ENCODE measurements at places on chromosomes 7 and 10.
A peak's percentile ranks its signal among the peaks of the same experiment; 100 is the strongest.

DNA sequence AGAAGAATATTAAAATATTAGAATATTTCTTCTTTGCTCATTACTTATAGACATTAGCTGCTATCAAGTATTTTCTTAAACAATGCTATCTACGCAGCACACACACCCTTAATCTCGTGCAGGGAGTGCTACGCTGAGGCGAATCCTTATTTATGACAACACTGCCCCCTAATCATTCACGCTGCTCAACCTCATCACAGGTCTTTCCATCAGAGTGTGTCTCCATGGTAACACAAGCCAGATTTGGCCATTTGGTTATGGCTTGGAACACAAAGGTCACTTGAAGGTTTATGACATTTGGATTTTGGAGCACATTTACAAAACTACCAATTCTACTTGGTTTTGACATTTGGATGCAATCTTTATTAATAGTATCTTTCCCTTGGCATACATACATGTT lies 45.4 kb upstream of the MYO3A start:
- DNase-seq: no peak

- no peak for DNase-seq
Measured at GRCh38 chr7:30927040-30927439, 15.4 kb downstream of the AQP1 start.

- DNase-seq: no peak
Measured at GRCh38 chr7:28329661-28330363, 82.5 kb upstream of the CREB5 start.

DNA sequence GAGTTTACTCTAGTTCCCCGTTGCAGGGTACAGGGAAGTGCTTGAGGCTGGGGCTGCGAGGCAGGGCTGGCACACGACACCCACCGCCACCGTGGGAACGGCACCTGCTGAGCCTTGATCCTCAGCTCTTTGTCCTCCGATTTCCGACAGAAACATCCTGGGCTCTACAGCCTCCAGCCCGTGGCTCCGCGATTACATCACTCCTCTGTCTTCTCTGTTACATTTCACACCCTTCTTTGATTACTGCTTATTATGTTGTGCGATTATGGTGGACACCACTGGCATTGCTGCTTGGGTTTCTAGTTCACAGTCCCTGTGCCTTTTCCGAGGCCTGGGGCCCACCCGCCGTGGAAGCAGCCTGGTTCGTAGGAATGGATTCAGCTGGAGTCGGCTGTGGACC lies 26.9 kb downstream of the FKBP6 start:
- DNase-seq: no peak

DNA sequence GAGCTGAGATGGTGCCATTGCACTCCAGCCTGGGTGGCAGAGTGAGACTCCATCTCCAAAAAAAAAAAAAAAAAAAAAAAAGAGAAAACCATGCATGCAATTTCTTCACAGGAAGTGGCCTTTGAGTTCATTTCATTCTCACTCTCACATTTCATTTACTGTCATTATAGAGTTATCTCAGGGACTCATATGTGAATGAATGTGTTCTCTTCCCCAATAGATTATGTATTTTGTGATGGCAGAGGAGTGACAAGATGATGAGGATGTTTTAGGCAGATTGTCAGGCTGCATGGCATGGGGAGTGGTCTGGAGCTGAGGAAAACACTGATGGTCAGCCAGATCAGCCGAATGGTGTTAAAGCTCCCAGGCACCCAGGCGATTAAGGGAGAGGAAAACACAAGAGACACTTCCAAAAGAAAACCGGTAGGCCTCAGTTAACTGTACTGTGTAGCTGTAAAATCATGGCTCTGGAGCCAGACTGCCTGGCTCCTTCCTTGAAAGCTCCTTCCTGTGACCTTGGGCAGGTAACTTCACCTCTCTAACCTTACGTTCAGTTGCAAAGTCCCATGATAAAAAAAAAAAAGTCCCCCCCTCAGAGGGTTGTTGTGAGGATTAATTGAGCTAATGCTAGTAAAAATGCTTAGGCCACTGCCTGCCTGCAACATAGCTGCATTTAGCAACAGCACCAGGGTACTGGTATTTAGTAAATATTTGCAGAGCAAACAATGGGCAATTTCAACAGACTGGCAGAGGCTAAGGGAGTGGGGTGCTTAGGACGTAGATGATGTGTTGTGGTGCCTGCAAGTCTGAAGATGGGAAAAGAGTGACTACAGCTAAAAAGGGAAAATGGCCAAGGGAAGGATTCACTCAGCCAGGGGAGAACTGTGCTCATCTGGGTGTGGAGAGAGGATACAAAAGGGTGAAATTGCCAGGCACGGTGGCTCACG lies 6.9 kb downstream of the FRAT2 start:
- DNase-seq: no peak

- no peak for DNase-seq
Measured at GRCh38 chr7:114889646-114890285, 32.1 kb upstream of the MDFIC start.

DNA sequence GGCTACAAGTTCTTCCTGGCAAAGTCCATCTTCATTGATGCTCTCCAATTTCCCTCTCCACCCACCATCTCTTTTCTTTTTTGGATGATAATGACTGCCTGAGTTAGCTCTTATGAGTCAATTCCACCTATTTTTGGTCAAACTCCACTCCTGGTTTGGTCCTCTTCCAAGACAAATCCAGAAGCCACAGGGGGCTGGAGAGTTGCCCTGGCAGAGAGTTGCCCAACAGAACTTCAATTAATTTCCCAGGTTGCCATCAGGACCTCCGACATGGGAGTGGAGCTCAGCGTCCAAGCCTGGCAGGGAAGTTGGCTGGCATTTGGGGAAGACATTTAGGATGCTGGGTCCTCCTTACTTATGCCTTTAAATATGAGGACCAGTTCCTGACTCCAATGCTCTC lies 29.2 kb upstream of the KCNMA1 start:
- DNase-seq: no peak

DNA sequence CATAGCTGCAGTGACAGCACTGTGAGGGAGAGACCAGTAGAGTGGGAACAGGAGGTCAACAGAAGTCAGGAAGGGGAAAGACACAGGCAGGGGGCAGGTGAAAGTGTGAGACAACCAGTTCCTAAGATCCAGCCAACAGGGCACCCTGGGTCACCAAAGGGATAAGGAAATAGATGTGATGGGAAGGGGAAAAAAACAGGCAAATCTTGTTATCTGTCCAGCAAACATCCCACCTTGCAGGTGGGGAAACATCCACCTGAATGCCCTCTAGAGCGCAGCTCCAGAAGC lies 42.5 kb downstream of the DPCD start:
- no peak for DNase-seq

DNA sequence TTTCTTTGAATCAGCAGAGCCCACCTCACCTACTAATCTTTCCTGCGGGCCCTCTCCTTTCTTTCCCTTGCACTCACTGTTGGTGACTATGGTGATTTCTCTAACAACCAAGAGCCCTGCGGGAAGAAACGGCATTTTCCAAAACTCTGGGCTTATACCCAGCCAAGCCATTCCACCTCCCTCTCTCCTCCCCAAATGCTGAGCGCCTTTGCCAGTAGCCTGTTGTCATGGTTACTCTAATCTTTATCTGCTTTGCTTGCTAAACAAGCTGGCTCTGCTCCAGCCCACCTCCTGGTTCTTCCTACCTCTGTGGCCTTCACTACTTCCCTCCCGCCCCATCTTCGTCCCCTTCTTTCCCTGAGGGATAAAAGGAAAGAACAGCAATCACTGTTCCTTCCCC lies 86.7 kb downstream of the DGKI start:
- DNase-seq: no peak

DNA sequence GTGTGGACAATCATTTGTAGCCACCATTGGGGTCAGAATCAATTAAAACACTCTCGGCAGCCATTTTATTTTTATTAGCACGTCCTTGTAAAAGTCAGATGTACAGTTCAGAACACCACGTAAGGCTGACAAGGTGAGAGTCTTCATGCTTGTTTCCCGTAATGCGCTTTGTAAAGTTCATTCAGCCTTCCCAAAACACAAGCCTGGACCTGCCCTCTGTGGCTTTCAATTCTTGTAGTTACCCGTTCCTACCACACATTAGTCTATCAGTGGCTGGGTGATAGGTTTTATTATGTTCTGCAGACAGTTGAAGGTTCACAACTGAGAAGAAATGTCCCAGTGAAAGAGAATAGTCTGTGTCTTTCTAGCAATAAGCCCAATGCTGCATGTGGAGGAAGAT lies 35.4 kb downstream of the GAD2 start:
- no peak for DNase-seq

- DNase-seq: no peak
Measured at GRCh38 chr10:121567569-121567968, 30.7 kb downstream of the FGFR2 start.

DNA sequence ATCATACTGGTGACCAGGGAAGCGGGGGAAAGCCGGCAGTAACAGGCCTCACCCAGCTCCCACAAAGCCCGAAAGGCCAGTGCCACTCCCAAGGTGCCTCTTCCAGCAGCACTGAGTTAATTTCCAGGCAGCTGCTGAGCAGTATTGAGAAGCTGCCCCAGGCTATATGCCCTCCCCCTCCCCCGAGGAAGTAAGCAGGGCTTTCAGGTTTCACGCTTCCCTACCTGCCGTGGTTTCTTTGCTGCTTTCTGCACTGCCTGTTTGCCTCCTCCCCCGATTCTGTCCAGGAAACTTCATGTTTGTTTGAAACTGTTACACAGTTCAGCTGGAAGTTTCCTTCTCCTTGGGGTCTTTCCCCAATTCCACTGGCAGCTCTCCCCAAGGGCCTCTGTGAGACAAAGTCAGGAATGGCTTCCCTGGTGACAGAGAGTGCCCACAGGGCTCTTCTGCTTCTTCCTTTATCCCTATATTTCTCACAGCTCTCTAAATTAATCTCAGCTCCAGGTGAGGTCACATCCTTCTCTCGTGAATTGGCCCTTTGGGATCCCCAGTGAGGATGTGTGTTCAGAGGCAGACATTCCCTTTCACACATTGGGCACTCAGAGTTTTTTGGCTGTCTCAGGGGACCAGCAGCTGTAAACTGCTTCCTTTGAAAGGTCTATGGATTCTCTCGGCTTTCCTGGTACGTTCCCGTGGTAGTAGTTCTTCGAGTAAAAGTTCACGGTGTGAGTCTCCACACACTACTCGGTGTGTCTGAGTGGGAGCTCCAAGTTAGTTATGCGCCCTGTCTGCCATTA lies 19.4 kb downstream of the C1GALT1 start:
- DNase-seq: peak; percentile 21

GRCh38 chr7:99579281-99579955 lies 18.6 kb upstream of the TMEM225B start:
- DNase-seq: no peak

DNA sequence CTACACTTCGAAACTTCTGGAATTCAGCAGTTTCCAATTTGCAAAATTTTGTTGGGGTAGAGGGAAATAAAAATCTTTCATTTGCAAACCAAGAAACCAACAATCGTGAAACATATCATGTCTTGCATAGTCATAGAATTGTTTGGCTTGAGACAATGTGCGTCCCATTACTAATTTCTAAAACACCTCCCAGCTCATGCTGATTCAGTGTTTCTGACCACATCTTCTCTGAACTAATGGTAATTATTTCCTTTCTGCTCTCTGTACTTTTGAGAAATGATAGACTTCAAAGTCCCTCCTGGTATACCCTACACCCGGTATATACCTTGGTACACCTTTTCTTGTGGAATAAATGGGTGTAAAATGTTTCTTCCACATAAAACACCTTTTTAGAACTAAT lies 41.8 kb upstream of the TSPAN13 start:
- no peak for DNase-seq

- no peak for DNase-seq
Measured at GRCh38 chr10:5284311-5285057, 80.3 kb upstream of the UCN3 start.

DNA sequence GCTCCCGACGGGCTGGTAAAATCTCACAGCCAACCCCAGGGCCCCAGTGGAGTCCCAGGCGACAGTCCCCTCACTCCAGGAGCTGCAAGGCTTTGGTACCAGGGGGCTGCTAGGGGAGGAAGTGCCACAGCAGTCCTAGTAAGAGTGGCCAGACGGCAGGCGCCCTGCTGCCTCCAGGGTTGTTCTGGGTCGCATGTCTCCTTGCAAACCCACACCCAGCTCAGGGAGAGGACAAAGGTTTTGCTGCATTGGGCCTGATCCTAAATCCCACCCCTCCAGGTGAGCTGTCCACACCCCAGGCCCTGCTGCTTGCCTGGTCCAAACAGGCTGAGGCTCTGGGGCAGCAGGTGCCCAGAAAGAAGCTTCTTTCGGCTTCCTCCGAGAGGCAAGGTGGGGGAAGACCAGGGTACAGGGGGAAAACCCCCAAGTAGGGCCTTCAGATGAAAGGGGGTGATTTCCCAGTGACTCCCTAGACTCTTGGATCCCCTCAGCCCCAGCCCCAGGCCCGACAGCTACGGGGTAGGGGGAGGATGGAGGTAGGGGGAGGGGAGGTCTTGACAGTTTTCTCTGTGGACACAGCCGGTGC lies 4.2 kb upstream of the KCP start:
- DNase-seq: no peak

DNA sequence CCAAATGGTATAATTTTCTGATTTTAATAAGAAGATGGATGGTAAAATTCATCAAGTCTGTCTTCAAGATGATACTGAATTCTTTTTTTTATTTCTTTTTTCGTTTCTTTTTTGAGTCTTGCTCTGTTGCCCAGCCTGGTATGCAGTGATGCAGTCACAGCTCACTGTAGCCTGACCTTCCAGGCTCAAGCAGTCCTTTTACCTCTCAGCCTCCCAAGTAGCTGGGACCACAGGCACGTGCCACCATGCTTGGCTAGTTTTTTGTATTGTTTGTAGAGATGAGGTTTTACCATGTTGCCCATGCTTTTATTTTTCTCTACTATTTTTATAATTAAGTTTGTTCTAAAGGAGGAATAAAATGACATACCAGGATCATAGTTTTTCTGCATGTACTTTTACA lies 52.1 kb upstream of the HELLS start:
- DNase-seq: no peak

GRCh38 chr10:98589007-98589406 lies 142.3 kb upstream of the HPS1 start:
- no peak for DNase-seq

DNA sequence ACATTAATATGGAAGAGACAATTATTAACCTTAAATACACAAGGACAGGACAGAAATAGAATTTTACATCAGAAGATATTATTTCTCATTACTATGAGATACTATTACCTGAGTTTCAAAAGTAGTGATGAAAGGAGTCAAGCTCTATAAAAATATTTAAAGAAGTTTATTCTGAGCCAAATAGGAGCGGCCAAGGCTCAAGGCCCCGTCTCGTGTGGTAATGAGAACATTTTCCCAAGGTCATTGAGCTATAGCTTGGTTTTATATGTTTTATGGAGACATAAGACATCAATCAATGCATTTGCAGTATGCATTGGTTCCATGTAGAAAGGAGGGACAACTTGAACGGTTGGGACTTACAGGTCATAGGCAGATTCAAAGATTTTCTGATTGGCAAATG lies 29.4 kb upstream of the ZMYND11 start:
- DNase-seq: no peak

DNA sequence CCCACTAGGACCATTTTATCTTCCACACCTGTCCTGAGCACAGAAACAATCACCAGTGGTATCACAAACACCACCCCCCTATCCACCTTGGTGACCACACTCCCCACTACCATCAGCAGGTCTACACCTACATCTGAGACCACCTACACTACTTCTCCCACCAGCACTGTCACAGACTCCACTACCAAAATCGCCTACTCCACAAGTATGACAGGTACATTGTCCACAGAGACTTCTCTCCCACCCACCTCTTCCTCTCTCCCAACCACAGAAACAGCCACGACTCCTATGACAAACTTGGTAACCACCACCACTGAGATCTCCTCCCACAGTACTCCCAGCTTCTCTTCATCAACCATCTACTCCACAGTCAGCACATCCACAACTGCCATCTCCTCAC lies 3.3 kb downstream of the MUC3A start:
- DNase-seq: no peak

All from activated T-cell treated with anti-CD3 and anti-CD28 coated beads for 4 hours (primary cell).